AML-193 (cell line): ENCODE measurements at places on chromosomes 5 and 9.

- no peak for DNase-seq
Measured at GRCh38 chr9:127910613-127911205, 6.1 kb downstream of the ST6GALNAC4 start.

GRCh38 chr9:126647585-126648411, 34.1 kb downstream of the LMX1B start:
- DNase-seq, result no peak

DNA sequence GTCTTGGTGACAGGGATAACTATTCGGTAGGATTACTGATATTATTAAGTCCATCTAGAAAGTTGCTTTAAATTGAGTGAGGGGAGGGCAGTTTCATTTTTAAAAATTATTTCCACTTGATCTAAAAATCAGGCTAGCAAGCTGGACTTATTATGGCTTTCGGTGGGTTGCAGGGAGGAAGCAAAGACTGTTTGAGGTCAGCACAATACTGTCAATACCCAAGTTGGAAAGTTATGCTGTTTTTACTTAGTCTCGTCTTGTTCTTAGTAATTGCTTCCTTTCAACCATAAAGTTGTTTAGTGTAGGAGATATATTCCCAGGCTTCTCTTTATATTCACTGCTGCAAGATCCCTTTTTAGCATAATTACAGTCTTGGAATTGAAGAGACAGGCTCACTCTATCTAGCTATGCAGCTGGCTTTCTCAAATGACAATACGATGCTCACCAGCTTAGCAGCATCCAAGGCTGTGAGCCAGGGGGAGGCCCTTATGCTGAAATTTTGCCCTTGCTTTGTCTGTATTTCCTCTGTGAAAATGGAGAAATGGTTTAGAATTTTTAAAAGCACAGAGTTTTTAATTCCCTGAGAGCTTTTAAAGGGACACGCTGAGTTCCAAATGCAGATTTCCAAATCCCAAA, 68.2 kb upstream of the APC start:
- DNase-seq, result no peak

- DNase-seq, result no peak
Measured at GRCh38 chr5:58239731-58240130, 220.2 kb downstream of the PLK2 start.

DNA sequence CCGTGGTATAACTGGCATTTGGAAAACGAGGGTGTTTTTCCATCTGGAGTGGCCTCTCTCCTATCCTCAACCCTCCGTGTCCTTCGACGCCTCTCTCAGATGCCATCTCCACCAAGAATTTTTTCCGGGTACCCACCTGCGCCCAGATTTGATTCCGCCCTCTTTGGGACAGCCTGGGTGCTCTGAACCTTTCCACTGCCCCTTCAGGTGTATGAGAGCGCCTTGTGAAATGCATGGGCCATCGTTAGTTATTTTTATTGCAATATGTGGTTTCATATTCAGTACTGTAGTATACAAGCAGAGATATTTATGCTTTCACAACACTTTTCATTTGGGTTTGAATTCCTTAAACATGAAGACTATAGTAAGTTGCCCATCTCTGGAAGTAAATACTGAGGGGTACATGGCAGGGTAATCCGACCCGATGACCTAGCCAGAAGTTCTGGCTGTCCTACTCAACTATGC, 78.2 kb upstream of the IFNE start:
- no peak for DNase-seq

DNA sequence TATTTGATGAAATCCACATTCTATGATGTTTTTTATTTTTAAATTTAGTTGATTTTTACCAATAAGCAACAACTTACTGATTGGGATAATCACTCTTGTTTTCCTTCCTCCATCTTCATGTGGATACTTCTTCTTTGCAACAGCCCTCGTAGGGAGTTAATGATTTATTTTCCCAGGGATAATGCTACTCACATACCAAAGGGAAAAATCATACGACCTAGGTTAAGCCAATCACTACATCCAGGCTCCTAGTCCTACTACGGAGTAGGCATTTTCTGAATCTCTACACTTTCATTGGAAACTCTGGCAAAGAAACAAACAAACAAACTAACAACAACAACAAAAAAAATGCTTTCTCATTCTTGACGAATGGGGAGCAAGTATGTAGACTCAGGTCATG, 663.4 kb downstream of the PTPRD start:
- DNase-seq, result no peak

DNA sequence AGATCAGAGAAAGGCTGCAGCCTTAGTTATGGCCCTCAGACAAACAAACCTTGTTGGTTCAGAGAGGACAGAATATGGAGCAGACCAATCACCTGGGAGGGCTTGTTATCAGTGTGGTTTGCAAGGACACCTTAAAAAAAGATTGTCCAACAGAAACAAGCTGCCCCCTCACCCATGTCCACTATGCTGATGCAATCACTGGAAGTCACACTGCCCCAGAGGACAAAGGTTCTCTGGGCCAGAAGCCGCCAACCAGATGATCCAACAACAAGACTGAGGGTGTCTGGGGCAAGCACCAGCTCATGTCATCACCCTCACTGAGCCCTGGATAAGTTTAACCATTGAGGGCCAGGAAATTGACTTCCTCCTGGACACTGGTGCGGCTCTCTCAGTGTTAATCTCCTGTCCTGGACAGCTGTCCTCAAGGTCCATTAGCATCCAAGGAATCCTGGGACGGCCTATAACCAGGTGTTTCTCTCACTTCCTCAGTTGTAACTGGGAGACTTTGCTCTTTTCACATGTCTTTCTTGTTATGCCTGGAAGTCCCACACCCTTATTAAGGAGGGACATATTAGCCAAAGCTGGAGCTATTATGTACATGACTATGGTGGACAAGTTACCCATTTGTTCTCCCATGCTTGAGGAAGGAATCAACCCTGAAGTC, 36.9 kb upstream of the TBCA start:
- DNase-seq, result no peak

DNA sequence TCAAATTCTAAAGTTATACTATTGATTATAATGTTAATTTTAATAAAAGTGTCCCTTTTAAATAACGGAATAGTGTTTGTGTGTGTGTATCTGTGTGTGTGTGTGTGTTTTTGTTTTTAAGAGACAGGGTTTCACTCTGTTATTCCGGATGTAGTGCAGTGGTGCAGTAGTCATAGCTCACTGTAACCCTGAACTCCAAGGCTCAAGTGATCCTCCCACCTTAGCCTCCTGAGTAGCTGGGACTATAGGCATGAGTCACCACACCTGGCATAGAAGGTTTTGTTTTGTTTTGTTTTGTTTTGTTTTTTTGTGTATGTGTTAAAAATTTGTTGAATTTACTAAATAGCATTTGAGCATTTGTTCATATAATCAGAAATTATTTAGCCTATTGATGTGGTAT, 64.6 kb downstream of the YTHDC2 start:
- DNase-seq, result no peak

DNA sequence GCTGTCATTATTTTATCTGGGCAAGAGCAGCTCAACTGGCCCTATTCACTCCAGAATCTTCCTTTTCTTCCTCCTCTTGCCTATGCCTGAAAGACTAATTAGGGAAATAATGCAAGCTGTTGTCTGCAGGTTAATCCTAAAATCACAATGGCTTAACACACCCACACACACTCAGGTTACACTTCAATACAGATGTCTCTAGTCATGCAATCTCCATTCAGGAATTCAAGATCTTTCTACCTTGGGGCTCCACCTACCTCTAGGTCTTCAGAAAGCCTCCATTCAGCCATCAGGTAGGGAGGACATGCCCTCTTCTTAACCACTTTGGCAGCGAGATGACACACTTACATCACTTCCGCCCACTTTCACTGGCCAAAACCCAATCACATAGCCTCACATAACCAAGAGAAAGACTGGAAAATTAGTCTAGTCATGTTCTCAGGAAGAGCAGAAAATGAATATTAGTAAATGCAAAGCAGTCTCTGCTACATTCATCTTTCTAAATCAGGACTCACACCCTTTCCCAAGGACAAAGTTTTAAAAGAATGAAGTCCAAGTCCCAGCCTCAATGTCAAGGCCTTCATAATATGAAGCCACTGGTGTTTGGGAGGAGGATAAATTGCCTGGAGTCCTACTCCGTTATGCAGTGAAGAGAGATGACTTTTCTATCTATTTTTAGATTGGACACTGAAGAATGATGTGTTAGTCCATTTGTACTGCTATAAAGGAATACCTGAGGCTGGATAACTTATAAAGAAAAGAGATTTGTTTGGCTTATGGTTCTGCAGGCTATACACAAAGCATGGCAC, 428.1 kb downstream of the EFNA5 start:
- DNase-seq, result no peak

DNA sequence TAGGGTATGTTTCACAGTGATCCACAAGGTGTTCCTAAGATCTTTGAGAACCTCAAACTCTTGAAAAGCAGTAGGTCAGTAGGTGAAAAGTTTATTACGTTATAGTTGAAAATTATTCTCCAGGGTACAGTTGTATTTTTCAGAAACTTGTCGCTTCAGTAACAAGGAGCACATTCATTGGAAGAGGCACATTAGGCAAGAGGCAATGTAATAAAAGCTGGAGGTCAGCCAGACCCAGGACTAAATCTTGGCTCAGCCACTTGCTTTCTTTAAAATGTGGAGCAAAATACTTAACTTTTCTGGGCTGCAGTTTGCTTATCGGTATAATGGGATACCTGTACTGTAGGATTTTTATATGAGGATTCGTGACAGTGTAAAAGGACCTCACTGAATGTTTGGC, 45.6 kb downstream of the TLE4 start:
- DNase-seq, result no peak

DNA sequence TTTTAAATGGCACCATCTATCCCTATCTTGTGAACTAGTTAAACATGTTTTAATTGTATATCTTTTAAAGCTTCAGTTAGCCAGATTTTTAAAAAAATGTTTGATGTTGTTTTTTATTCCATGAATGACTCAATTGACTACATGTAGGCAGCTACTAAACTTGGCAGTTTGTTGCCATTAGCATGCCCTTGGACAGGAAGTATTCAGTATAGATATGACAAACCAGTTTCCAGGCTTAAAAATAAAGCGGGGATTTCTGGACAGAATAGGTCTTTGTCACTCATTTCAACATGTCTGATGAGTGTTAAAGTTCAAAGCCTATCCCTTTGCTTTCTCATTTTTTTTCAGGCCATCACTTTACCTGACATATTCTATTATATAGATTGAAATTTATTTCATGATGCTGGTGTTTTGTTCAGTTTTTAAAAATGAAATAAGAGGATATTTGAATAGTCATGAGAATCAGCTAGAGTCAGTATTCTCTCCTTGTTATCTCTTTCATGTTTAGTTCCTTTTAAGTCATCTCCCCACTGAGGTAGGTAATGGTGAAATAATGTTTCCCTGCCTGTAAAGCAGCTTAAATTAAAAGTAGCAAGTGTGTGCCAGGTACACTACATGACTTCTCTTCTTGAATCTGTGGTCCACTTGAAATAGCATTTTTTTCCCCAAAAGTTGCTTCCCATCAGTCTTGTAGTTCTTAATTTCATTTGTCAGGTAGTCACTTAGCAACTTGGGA, 11.9 kb downstream of the TNFAIP8 start:
- DNase-seq, result no peak

DNA sequence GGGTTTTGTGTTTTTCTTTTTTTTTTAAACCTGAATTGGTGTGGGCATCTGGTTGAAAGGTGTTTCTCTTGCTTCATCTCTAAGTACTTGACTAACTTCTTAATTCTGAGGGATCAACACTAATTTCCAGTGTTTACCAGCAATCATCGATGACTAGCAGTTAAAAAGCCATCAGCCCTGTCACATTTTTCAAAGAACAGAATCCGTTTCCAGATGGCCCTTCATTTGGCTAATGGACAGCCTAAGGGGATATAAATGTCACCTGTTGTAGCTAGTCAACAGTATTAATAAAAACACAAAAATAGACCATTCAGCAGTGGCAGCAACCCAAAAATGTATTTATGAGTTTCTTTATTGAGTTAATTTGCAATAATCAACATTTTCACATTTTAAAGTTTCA, 1076.5 kb downstream of the MAT2B start:
- DNase-seq, result no peak

- peak; percentile 43 for DNase-seq
Measured at GRCh38 chr9:23492126-23493002, 333.7 kb downstream of the ELAVL2 start.

- peak; percentile 42 for DNase-seq
Measured at GRCh38 chr9:21317956-21318923, 13.1 kb upstream of the IFNA5 start.

DNA sequence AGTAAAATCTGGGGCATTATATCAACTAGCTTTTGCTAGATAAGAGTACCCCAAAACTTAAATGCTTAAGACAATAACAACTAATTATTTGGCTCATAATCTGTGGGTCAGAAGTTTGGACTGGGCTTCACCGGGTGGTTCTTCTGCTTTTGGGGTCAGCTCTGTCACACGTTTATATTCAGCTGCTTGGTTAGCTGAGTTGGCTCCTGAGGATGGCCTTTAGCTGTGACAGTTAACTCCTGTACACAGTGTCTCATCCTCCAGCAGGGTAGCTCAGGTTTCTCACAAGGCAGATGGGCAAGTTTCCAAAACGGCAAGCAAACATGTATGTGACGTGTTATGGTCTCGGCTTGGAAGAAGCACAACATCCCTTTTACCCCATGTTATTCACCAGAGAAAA, 488.2 kb downstream of the TLE4 start:
- no peak for DNase-seq

DNA sequence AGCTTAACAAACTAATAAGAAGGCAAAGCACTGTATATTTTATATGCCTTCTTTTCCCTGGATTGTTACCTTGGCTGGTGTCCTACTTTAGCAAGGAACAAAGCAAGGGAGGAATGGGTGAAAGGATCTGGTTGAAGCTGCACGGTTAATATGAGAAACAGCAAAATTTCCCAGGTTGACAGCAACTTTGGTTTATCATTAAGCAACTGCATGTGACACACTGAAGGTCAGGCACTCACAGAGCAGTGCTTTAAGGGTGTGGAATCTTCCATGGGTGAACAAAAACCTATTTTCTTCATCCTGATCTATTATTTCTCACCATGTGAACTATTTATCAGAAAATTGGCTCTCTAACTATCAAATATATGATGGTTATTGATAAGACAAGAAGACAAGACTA, 109.0 kb upstream of the ATP10B start:
- DNase-seq, result no peak

GRCh38 chr9:34370970-34371880, 5.5 kb downstream of the MYORG start:
- no peak for DNase-seq

- no peak for DNase-seq
Measured at GRCh38 chr5:98168871-98169270, 604.6 kb upstream of the RGMB start.

DNA sequence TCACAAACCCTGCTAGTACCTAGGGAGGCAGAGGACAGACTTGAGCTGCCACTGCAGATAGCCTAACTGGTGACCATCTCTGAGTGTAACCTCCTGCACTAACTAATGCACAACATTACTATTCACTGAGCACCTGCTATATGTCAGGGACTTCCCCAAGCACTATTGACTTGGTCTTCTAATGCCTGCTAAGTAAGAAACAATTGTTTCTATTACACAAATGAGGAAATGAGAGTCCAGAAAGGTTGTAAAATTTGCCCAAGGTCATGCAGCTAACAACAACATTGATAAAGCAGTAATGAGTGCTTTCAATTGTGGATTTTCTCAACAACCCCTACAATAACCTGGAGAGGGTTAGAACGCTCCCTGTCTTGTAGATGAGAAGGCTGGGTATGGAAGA, 183.7 kb downstream of the ZNF462 start:
- DNase-seq, result no peak
